ENCODE measurements at places on chromosomes 4 and X.

GRCh38 chrX:111581086-111581485 is 69.6 kb downstream of the SERTM2 start:
- no peak for DNase-seq

DNA sequence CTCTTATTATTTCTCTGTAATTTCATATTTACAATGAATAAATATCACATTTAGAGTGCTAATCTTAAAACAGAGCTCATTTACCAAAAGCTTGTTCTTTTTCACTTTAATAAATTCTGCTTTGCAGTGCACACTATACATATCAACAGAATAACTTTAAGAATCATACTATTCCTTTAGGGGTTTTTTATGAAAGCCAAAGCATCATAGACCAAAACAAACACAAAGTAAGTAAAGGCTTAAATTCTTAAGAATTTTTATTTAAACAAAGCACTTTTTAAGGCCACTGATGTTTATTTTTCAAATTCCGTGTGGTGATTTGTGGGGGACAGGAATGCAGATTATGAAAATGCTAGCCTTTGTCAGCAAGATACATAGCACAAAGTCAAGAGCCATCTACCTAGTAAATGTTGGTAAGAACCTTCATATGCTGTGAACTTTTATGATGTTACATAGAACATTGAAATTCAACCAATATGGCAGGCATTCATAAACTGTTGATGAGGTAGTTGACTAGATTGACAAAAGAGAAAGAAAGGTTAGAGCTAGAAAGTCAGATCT is 17.8 kb downstream of the TIGD2 start:
- DNase-seq = peak; percentile 59

GRCh38 chr4:700587-701264 is 4.9 kb upstream of the PCGF3 start:
- no peak for DNase-seq

DNA sequence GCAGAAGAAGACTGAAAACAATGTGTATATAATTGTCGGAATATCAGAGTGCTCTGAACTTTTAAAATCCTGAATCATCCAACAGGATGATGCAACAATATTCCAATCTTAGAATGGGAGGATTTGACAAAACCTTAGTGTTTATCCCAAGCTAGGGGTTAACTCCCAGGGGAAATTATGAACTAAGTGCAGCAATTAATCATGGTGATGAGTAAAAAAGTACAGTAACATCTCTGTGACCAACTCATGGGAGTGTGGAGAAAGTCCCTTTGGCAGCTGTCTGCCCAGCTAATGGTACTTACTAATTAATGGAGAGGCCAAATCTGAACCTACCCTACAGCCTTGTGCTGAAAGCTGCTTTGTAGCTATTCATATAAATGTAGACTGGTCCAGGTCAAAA is 257.6 kb upstream of the DDX53 start:
- peak; percentile 81 for DNase-seq

- DNase-seq = no peak
Observed at GRCh38 chr4:55637272-55637820, 1.2 kb upstream of the NMU start.
